ENCODE measurements at places on chromosomes 7 and 10.

- no peak for DNase-seq
Observed at GRCh38 chr10:121373411-121373810, 224.8 kb downstream of the FGFR2 start.

DNA sequence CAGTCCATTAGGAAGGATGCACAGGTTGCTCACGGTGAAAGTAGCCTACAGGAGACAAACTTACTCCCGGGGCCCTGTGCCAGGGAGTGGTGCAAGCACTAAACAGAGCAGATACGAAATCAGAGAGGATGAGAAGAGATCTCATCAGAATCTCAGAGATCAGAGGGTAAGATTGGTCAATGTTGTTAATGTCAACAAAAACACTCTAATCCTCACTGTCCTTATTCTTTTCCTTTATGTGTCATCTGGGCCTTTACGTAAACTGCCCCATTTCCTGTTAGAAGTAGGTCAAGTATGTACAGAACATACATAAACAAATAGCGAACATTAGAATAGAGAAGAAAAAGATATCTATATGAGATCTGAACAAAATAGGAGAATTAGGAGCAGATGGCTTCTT lies 163.1 kb downstream of the PPP1R17 start:
- DNase-seq: no peak

- DNase-seq: no peak
Observed at GRCh38 chr10:9957351-9957750, 1060.3 kb upstream of the CELF2 start.

- no peak for DNase-seq
Observed at GRCh38 chr7:151248346-151249033, at the start of gene SMARCD3. TSS of gene SMARCD3 (minus strand) at chr7:151248694. CDS start at chr7:151248562, 132 bp downstream.

GRCh38 chr7:98287486-98287959 lies 6.0 kb downstream of the BRI3 start:
- DNase-seq: no peak

DNA sequence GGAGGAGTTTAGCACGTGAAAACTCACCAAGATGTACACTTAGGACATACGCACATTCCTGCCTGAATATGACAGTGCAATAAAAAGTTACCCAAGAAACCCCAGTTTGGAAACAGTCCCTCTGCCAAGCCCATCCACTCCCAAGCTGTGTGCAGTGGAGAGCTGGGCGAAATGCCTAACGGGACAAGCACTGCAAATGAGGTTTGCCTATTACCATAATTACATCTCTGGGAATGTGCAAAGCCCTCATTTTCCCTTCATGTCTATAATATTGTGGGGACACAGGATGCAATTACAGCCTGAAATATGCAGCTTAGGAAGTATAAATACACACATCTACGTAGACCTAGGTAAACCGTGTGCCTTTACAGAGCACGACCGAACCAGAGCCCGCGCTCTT lies 117.5 kb downstream of the PLXNA4 start:
- no peak for DNase-seq

DNA sequence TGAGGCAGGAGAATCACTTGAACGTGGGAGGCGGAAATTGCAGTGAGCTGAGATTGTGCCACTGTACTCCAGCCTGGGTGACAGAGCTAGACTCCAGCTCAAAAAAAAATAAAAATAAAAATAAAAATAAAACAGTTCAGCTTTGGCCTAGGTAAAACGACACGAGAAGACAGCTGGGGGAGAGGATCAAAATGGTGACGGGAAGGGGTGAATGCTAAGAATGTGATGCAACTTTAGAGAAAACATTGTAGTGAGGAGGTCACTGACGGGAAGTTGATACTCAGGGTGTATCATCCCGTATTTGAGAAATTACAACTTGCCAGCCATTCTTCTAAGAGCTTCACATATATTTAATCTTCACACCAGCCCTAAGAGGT lies 1.1 kb downstream of the NDST2 start:
- DNase-seq: no peak

DNA sequence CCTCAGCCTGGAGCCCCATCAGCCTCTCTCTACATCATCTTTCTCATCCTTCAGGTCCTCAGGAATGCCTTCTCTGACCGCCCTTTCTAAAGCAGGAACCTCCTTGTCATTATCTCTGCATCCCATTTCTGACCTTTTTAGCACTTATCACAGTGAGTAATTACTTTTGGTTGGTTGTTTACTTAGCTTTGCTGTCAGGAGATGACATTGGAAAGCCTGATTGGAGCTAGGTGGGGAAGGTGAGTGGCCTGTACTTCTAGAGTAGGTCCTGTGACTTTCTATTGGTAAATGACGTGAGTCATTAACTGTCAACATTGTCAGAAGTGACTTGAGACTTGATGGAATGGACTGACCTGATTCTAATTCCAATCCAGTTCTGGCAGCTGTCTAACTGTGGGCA lies 9.3 kb upstream of the SLC25A13 start:
- no peak for DNase-seq

- DNase-seq: no peak
Observed at GRCh38 chr10:81082621-81083376, 545.1 kb downstream of the SH2D4B start.

DNA sequence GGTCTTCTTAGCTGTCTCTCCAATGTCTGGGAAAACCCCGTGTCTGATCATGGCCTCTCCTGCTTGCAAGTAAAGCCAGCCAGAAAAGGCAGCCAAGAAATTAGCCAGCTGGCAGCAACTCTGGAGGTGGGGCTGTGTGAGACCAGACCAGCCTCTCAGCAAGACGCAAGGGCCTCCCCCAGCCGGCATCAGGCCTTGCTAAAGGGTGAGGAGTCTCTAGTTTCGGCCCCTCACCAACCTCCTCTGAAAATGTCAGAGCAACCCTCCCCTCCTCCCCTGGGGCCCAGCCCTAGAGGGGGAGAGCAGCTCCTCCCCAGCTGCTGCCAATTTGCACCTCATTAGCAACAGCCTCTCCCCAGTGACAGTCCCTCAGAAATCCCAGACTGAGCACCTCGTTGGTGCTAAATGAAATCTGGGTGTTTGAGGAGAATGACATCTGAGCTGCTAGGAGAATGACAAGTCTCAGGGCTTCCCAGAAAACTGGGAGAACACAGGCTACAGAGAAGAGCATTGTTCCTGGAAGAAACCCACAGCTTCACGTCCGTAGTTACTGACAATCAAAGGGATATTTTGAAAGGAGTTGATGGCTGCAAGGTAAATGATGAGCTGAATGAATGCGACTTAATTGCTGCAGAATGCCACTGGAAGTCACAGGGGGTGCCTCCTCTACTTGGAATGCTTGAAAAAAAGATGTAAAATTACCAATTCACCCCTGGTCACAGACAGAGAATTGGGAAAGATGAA lies 25.9 kb downstream of the DGKI start:
- no peak for DNase-seq

- no peak for DNase-seq
Observed at GRCh38 chr7:129037585-129037984, 17.3 kb downstream of the TNPO3 start.

DNA sequence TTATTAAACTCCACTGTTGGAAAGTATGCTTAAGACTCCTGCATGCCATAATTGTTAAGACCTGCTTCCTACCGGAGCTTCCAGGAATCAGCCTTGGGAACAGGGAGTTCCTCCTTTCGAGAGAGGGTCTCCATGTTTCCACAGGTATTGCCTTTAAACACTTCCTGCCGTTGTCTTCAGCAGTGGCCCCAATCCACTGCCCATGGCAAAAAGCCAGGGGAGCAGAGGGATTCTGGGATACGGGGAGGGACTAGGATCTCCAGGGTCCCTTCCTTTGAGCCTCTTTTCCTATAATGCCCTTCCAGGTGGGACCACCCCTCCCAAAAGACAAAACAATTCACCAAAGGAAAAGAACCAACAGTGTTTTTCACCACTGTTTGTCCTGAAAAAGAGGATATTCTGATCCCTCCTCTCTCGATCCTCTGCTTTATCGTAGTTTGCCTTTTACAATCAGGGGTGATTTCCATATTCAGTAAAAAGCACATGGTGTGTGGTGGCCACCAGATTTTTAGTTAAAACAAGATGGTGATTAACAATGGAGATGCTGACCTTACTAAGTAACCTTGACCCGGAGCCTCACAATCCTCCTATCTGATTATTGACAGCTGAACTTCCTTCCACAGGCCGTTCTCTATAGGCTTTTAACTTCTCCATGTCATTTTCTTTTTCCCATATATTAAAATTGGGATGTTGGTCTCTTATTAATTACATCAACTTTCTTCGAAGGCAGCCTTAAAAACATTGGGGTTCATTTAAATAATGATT lies 36.0 kb downstream of the LRRC72 start:
- no peak for DNase-seq

DNA sequence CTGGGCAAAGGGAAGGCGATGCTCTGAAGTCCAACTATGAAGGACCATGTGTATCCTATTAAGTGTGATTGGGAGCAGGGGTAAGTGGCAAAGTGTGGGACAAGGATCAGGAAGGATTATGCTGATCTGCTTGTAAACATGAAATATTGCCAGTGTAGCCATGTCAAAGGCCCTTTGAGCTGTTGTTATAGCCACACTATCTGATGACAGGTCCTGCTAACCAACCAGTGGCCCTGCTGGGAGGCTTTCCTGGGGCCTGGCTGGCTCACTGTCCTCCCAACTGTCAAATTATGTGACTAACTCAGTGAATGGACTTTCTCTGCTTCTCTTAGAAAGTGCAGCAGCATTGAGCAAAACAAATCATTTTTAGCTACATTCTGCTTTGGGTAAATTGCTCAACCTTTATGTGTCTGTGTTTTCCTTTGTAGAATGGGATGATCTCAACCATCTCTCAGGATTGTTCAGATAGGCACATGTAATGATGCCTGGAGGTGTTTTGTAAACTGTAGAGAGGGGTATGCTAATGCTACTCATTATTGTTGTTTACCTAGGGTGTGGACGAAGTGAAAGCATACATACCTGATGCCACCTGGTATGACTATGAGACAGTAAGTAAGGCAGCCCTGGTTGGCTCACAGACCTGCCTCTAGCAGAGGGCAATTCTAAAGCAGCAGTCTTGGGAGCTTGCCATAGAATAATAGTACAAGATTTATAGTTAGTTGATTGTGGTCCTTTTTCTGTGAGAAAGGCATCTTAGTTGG lies 47.4 kb downstream of the MGAM2 start:
- no peak for DNase-seq

DNA sequence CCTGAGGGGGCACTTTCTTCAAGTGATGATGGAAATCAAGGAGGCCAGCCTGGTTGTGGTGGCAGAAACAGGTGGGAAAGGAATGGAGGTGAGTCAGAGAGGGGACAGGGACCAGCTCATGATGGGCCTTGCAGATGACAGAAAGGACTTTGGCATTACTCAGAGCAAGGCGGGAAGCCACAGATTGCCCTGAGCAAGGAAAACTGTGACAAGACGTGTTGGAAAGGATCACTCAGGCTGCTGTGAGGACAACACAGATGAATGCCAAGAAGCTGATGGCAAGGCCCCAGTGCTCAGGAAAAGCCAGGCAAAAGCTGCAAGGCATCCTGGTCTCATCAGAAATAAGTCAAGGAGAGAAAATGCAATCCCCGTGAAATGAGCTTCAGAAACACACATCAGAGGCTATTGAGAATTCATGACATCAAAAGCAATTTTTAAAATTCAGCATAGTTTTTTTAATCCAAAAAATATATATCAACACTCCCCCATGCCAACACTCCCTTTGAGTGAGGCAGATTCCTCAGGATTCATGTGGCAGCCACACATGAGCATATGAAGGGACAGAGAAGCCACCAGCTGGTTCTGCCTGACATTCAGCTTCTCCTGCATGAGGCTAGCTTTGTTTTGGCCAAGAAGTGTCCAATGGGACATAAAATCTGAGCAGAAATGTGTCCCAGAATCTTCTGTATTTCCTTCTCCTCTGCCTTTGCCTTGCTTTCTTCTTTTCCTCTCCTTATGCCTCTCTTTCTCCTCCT lies 244.5 kb upstream of the MYO3A start:
- no peak for DNase-seq

DNA sequence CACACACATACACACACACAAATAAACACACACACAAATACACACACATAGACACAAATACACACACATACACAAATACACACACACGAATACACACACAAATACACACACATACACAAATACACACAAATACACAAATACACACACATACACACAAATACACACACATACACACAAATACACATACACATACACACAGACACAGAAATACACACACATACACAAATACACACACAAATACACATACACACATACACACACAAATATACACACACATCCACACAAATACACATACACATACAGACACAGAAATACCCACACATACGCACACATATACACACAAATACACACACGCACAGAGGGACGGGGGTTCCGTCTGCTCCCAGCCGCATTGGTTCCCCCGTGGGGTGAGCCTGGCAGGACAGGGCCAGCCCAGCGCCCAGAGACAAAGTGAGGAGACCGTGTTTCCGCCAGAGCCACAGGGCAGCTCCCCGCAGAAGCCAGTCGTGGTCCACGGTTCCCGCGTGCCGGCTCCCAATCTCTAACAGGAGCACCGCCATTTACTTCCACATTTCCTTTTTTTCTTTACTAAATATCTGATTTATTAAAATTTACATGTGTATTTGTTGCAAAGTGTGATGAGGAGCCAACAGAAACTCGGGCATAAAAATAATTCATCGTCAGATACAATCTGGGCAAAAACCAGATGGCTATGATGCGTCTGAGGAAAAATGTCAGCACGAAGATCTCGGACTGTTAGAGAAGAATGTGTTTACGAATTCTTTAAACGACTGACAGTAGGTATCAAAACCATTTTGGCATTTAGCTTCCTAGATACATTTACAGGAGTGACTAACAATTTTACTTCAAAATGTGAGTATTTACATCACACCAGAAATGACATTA lies 3.1 kb upstream of the KNDC1 start:
- no peak for DNase-seq

DNA sequence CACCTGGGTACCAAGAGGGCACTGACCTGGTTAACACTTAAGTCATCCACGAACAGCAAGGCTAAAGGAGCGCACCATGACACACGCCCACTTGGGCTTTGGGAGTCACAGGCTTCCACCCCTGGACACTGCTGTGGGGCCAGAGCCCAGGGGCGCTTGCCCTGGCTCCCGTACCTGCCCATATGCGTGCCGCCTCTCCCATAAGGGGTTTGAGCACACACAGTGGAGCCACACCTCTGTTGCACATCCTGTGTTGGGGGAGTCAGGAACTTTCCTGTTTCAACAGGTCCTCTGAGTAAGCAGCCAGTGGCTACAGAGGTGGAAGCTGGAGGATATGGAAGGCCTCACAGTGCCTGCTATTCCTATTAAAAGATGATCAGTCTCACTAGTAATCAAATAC lies 152.0 kb downstream of the REEP3 start:
- no peak for DNase-seq

DNA sequence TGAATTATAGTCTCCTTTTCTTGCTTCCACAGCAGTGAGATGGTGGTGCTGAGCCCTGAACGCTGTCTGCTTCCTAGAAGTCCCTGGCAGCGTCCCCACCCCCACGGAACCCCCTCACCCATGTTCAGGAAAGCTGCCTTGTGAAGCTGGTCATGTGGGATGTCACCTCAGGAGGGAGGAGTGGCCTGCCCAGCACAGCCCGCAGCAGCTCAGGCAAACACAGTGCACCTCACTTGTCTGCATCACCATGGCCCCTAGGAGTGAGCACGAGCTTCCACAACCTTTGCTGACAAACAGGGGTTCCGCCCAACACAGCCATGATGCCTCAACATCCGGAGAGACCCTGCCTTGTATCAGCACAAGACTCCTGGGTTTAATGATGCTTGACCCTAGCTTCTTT lies 508.9 kb downstream of the RPS24 start:
- no peak for DNase-seq
